Aorta (tissue), 5 donors: ENCODE measurements at places on chromosomes 4 and X. TPM values are rescaled to one million over a fixed set of nuclear protein-coding genes. Genes with fewer than 3 reads are reported as not detected.

CCDC149 gene
- 43.4 TPM for total RNA-seq

TRAM1L1 gene
- 1.0 TPM for total RNA-seq

PTCHD1 gene
- total RNA-seq: 16.2 TPM

MAGEA2B gene
- total RNA-seq: not detected

ADD1 gene
- total RNA-seq: 351 TPM

DUX4 gene
- not detected for total RNA-seq

IL3RA gene
- total RNA-seq: 6.3 TPM

C1QTNF7 gene
- total RNA-seq: 12.5 TPM

TNMD gene
- 0.36 TPM for total RNA-seq

ARX gene
- total RNA-seq: not detected

UBL4A gene
- 20.5 TPM for total RNA-seq
